ENCODE measurements at places on chromosomes 7 and 10.

DNA sequence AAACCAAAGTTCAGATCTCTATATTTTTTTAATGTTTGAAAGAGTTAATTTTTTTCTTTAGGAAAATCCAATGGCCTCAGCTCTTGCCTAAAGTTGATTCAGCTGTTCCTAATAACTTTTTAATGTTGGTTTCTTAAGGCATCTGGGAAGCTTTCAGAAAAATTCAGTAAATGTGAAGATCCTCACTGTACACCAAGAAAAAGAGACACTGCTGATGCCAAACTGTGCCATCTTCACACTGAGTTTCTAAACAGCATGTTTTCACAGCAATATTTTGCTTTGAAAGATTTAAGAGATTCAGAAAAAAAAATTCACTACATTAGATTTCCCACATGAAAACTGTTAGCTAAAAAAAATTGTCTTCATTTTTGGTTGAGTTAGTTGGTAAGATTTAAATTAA lies 249.4 kb downstream of the NEBL start:
- no peak for DNase-seq

DNA sequence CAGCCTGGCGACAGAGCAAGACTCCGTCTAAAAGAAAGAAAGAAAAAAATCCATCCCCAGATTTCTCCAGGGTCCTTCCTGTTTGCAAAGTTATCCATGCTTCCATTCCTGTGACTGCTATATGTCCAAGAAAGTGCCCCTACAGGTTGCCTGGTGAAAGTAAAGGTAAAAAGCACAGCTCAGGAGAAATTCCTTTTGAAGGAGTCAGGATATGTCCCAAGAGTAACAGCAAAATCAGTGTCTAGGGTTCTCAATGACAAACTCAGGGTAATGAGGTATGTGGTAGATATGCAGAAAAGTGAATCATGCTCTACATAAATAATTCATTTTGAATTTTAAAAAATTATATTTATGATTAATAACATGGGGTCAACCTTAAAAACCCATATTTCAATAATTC lies 91.5 kb downstream of the CTTNBP2 start:
- no peak for DNase-seq

DNA sequence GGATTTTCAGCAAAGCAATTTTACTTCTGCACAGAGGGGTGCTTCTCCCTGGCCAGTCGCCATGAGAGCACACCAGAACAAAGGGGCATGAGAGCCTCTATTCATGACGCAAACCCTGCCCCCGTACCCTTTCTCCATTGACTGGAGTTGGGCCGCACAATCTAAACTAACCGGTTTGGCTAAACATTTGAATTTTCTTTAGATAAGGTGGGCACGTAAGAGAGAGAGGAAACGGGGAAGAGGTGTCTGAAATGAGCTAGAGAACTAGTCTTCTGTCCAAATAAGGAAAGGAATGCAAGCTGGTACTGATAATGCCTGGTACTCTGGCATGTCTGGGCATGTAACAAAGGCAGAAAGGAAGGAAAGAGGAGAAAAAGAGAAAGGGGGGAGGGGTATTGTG lies 13.2 kb upstream of the SCIN start:
- no peak for DNase-seq

DNA sequence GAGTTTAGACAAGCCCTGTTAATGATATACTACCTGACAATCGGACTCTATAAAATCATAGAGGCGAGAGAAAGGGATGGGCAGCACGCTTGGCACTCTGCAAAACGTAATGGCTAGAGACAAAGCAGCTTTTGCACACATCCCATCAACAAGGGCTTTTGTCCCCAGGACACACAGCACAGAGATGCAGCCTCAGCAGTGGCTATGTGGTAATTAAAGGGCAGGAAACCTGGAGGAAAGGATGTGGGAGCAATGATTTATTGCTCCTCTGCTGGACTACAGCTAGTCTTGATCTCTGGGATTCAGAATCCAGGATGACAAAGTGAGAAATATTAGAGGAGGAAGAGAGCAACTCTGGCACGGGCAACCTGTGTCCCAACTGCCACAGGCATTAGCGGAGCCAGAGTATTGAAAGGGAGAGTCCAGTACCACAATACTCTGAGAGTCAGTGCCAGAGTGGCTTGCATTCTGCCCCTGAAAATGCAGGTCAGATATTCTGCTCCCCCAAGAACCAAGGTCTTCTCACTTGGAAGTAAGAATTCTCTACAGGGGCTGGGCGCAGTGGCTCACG lies 96.5 kb downstream of the ARMH3 start:
- DNase-seq = no peak

DNA sequence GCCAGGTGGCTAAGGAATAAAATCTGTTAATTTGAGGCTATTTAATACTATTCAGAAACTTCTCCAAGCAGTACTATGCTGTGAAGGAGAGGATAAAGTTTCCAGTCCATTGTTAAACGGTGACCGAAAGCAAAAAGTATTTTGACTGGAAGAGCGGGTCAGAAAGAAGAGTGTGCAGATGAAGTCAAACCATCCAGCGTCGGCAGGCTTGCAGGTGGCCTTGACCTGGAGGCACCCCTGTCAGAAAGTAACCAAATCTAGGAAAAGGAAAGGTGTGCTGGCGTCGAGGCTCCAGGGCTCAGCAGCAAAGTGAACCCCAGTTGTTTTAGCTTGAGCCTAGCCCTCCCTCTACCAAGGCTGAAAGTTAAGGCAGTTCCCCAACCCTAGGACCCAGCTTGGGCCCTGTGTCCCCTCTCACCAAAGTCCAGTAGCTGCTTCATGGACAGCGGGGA lies 544 bp downstream of the PDK4 start:
- no peak for DNase-seq

DNA sequence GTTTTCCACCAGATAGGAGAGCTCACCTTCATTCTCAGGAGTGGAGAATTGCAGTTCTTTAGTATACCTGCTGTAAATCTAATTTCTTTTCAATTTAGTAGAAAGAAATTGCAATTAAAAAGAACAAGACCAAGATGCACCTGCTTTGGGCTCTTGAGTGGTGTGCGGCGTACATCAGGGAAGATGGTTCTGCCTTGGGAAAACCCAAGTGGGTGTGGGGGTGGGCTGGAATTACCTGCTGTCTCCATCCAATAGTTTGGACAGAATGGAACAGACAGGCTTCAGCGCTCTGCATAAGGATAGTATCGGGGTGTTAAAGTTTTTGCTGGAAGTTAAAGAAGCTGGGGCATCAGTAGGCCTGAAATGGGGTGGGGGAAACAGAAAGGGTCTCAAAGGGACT lies 7.2 kb upstream of the ADCY1 start:
- no peak for DNase-seq

DNA sequence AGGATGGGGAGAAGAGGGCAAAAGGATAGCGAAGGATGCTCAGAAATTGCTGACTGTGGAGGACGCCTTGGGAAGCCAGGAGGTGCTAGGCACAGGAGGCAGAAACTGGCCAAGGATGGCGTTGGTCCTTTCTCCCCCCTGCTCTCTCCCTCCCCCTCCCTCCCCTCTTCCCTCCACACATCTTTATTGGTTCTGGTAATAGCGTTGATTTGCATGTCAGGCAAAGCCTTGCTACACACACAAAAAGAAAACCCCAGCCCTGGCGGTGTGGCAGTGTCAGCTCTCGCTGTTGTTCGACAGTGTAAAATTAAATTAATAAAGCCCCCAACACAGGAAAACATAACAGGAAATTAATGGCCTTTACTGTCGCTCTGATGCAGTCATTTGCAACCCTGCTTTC lies 47.2 kb downstream of the PAX2 start:
- DNase-seq = no peak

GRCh38 chr10:103968441-103969391 lies 1.8 kb downstream of the SLK start:
- DNase-seq = no peak

DNA sequence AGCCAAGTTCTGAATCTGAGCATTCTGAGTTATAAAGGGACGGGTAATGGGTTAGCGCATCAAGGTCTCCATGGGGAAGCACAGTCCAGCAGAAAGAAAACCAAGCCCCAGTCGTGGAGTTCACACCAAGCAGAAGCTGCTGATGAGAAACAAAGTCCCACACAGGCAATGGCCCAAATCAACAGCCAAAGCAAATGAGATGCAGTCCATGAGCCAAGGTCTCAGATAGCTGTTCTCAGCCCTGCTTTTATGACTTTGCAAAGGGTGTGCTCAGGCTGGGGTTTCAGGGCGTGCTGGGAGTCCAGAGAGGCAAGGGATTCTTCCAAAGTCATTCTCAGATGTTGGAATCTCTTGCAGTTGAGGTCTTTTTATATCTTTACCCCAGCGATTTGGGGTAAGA lies 32.0 kb downstream of the THNSL1 start:
- no peak for DNase-seq

DNA sequence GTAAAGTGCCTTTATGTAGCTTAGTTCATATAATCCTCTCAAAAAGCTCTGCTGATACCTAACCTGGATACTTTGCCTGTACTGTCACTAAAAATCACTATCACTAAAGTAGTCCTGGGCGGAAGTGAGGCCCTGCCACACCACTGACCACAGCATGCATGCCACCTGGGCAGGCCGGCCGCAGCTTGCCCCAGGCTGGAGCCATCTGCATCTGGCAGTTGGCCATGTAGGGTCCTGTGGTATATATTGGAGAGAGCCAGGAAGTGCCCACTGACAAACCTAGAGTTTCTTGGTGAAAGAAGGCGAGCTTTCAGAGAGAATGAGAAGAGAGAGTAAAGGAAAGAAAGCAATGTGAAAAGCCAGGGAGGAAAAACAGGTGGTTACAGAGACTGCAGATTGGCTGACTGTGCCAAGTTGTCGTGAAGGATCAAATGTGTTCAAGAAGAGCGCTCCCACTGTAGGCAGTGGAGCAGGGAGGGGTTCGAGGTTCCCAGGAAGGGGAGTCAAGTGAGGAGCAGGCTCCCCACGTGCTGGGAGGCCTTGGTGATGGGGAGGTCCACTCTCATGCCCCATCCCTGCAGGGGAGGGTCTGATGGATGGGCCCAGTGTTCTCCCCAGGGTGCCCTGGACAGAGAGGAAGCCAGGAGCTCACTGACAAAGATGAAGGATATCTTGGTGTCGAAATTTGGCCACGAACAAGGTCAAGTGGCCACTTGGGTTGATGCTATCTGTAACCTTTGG lies 13.6 kb downstream of the LOXL4 start:
- DNase-seq = no peak

GRCh38 chr7:151806952-151807775 lies 69.8 kb downstream of the PRKAG2 start:
- DNase-seq = no peak

- DNase-seq = no peak
Measured at GRCh38 chr10:60352105-60352504, 37.6 kb downstream of the ANK3 start.

GRCh38 chr7:157974678-157975230 lies 612.9 kb downstream of the PTPRN2 start:
- no peak for DNase-seq

DNA sequence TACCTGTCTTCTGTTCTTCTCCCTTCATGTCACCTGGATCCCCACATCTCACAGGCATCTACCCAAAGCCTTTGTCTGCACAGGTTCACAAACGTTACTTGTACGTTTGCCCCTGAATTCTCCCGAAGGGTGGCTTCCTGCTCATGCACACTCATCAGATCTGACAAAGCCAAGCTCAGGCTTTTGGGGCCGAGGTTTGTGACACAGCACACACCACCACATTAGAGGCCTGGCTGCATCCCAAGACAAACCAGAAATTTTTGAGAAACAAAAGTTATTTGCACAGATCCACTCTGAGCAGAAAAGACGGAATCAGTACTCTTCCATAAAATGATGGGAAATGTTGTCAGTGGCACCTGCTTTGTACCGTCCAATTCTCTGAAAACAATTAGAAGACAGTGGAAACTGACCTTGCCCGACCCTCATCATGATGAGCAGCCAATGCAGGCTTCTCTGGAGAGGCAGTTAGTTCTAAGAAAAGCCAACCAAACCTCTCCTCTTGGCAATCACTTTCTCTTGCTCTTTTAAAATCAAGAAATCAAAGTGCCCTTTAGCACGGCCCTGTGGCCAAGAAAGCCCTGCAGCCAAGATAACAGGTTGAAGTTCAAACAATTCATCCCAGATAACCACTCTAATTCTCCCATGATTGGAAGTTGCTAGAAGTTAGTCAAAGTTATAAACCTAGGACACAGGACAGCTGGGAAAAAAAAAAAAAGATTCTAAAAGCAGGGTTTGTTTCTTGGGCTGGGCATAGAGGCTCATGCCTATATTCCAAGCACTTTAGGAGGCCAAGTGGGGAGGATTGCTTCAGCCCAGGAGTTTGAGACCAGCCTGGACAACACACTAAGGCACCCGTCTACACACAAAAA lies 13.6 kb upstream of the SVIL start:
- DNase-seq = no peak

- DNase-seq = no peak
Measured at GRCh38 chr10:91541481-91541880, 91.4 kb downstream of the PPP1R3C start.

DNA sequence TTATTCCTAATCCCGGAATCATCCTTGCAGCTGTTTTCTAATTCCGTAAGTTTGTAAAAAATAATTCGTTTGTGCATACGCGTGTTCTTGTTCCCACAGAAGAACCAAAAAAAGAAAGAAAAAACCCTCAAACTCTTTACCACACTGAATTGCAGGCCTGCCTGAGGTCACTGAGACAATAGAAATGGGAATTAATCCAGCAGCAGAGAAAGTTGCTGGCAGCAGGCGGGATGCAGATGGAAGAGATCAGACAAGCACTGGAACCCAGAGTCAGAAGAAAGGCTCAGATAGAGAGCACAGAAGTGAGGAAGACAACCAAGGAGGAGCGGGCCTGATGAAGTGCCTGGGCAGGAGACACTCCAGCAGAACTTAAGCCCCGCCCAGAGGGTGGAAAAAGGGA lies 141.5 kb upstream of the VWC2 start:
- no peak for DNase-seq

- no peak for DNase-seq
Measured at GRCh38 chr7:158587162-158588084, at the start of gene PTPRN2. PTPRN2 (minus strand) TSS chr7:158587823.

GRCh38 chr10:85851325-85851724 lies 515.3 kb downstream of the GRID1 start:
- DNase-seq = no peak

GRCh38 chr10:62433181-62433692 lies 59.1 kb downstream of the ZNF365 start:
- no peak for DNase-seq

GRCh38 chr7:64544010-64544409 lies 18.9 kb downstream of the ZNF680 start:
- DNase-seq = no peak

- no peak for DNase-seq
Measured at GRCh38 chr7:28032738-28033380, 147.7 kb downstream of the JAZF1 start.

DNA sequence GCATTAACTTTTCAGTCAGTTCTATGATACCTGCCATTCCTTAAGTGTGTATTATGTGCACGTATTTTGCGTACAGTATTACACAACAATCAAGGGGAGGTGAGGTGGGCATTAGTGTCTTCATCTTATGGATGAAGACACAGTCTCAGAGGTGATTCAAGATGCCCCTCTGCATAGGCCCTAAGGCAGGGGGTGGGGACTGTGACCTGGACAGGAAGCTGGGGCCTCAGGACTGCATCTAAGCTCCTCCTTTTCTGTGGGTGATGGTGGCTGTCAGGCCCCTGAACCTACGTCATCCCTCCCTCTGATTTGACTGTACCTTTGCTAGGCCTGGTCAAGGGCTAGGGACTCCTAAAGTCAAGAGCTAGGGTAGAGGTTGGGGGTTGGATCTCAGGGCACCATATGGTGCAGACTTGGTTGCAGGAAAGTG lies 38.9 kb downstream of the HK1 start:
- no peak for DNase-seq

GRCh38 chr10:77160679-77161078 lies 476.9 kb downstream of the KCNMA1 start:
- no peak for DNase-seq
